ENCODE measurements at places on chromosomes 5 and 9. TPM values are rescaled to one million over a fixed set of nuclear protein-coding genes. Genes with fewer than 3 reads are reported as not detected.

- no peaks in the 10 kb centered on the region for H3K4me1 ChIP-seq
- no peak overlapping the region for H3K4me3 ChIP-seq
- peaks cover 3% of the 10 kb centered on the region for H3K27me3 ChIP-seq
- H3K27ac ChIP-seq = no peak overlapping the region
- DNase-seq = no peak
- H3K36me3 ChIP-seq = no peaks in the 10 kb centered on the region
These were observed 281.4 kb downstream of the DMRT2 start for GRCh38 chr9:1331546-1332038.

GRCh38 chr5:139638736-139639618, 9.2 kb upstream of the CXXC5 start:
- DNase-seq = no peak
- H3K4me3 ChIP-seq = no peak overlapping the region
- peaks cover 2% of the 10 kb centered on the region for H3K27me3 ChIP-seq
- H3K4me1 ChIP-seq = peaks cover 41% of the 10 kb centered on the region
- peaks cover 9% of the 10 kb centered on the region for H3K36me3 ChIP-seq
- no peak overlapping the region for H3K27ac ChIP-seq

CTNND2 gene
- not detected for total RNA-seq

DNA sequence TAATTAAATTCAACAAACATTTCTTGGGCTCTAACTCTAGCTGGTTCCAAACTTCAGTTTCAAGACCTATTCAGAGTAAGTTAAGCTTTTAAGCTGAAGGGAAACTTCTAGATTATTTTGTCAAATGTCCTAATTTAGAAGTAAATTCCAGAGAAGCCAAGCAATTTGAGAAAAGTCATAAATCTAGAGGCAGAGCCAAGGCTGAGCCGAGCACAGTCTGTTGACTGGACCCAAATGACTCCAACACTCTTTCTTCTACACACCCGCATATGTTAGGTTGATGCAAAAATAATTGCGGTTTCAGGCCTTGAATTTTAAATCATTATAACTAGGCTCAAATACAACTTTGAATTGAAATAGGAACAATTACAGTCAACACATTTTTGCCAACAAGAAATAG, 319.7 kb downstream of the NFIB start:
- H3K27ac ChIP-seq = no peak overlapping the region
- H3K4me1 ChIP-seq = no peaks in the 10 kb centered on the region
- H3K36me3 ChIP-seq = no peaks in the 10 kb centered on the region
- DNase-seq = no peak

LRRC70 gene
- 0.47 TPM for total RNA-seq

GRCh38 chr5:98816582-98817222, 43.2 kb downstream of the RGMB start:
- H3K27ac ChIP-seq = no peak overlapping the region
- no peak overlapping the region for H3K4me3 ChIP-seq
- H3K4me1 ChIP-seq = no peaks in the 10 kb centered on the region
- H3K27me3 ChIP-seq = no peaks in the 10 kb centered on the region

- no peak overlapping the region for H3K4me3 ChIP-seq
- no peaks in the 10 kb centered on the region for H3K27me3 ChIP-seq
- no peak overlapping the region for H3K27ac ChIP-seq
These were observed 7.0 kb upstream of the SUB1 start for GRCh38 chr5:32578363-32578762.

Measured in activated CD4-positive, alpha-beta T cell treated with anti-CD3 and anti-CD28 coated beads, Interleukin-2, amount 10 ng/mL, durations not matched to agents 7 days and 5 days (primary cell).